Thymus (tissue), 14 donors: ENCODE measurements at places on chromosomes 7 and 10. TPM values are rescaled to one million over a fixed set of nuclear protein-coding genes. Genes with fewer than 3 reads are reported as not detected.

TOMM7 gene
- 377 TPM for polyA plus RNA-seq

ELMO1 gene
- polyA plus RNA-seq: 18.7 TPM

TRUB1 gene
- 12.1 TPM for polyA plus RNA-seq

PTPN20 gene
- polyA plus RNA-seq: 0.78 TPM

SFMBT2 gene
- polyA plus RNA-seq: 8.8 TPM

PRSS37 gene
- 2.6 TPM for polyA plus RNA-seq

NEURL1 gene
- 3.0 TPM for polyA plus RNA-seq

MOGAT3 gene
- 0.11 TPM for polyA plus RNA-seq

SYNPO2L gene
- polyA plus RNA-seq: 0.21 TPM

TSPAN14 gene
- polyA plus RNA-seq: 60.0 TPM

MRC1 gene
- 10.2 TPM for polyA plus RNA-seq

- no peaks in the 10 kb centered on the region for H3K36me3 ChIP-seq
- no peak for DNase-seq
Observed at GRCh38 chr10:78436706-78437406, 403.2 kb downstream of the RPS24 start.

- H3K4me1 ChIP-seq: no peaks in the 10 kb centered on the region
- H3K36me3 ChIP-seq: no peaks in the 10 kb centered on the region
- DNase-seq: no peak
- H3K27me3 ChIP-seq: no peaks in the 10 kb centered on the region
- no peak overlapping the region for H3K4me3 ChIP-seq
Observed at GRCh38 chr10:18829259-18829658, 170.0 kb downstream of the ARL5B start.

- no peak overlapping the region for H3K27ac ChIP-seq
- H3K36me3 ChIP-seq: no peaks in the 10 kb centered on the region
- DNase-seq: no peak
- no peaks in the 10 kb centered on the region for H3K4me1 ChIP-seq
- no peaks in the 10 kb centered on the region for H3K27me3 ChIP-seq
- H3K4me3 ChIP-seq: no peak overlapping the region
Observed at GRCh38 chr7:12091231-12091630, 119.9 kb upstream of the TMEM106B start.

GRCh38 chr7:17140406-17140805 is 158.0 kb upstream of the AHR start:
- no peak for DNase-seq
- H3K27me3 ChIP-seq: no peaks in the 10 kb centered on the region
- peaks cover 2% of the 10 kb centered on the region for H3K4me1 ChIP-seq
- H3K27ac ChIP-seq: no peak overlapping the region

DNA sequence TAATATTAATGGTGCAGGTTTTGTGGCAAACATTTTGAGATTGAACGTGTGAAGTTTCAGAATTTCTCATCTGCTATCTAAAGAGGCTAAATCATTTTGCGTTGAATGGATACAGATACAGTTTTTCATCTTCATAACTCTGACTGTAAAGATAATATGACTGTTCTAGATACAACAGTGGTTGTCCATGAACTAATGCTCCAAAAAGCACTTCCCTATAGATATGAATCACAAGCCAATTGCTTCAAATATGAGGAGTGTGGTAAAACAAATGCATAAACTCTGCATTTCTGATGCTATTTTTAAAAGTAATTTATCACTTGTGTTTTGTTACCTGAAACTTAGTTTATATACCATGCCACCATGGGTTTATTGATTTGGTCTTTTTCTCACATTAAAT is 750.1 kb downstream of the MAGI2 start:
- H3K27me3 ChIP-seq: no peaks in the 10 kb centered on the region
- no peaks in the 10 kb centered on the region for H3K36me3 ChIP-seq
- no peak overlapping the region for H3K27ac ChIP-seq

- H3K27me3 ChIP-seq: no peaks in the 10 kb centered on the region
- peak overlapping the region; percentile 28 for H3K27ac ChIP-seq
- peaks cover 22% of the 10 kb centered on the region for H3K4me1 ChIP-seq
- H3K36me3 ChIP-seq: no peaks in the 10 kb centered on the region
- no peak overlapping the region for H3K4me3 ChIP-seq
- no peak for DNase-seq
Observed at GRCh38 chr10:5575482-5576153, 50.9 kb downstream of the CALML3 start.

- H3K27ac ChIP-seq: no peak overlapping the region
- peaks cover 2% of the 10 kb centered on the region for H3K4me1 ChIP-seq
- H3K36me3 ChIP-seq: no peaks in the 10 kb centered on the region
- H3K4me3 ChIP-seq: no peak overlapping the region
- H3K27me3 ChIP-seq: no peaks in the 10 kb centered on the region
Observed at GRCh38 chr10:71659111-71659634, 60.4 kb downstream of the C10orf105 start.

- H3K27ac ChIP-seq: no peak overlapping the region
- H3K36me3 ChIP-seq: no peaks in the 10 kb centered on the region
- peak; percentile 41 for DNase-seq
- H3K4me3 ChIP-seq: no peak overlapping the region
Observed at GRCh38 chr7:80060218-80060806, 74.3 kb upstream of the GNAI1 start.
